Fibroblast of skin of left quadriceps (primary cell): ENCODE measurements at places on chromosomes 6 and 20.

DNA sequence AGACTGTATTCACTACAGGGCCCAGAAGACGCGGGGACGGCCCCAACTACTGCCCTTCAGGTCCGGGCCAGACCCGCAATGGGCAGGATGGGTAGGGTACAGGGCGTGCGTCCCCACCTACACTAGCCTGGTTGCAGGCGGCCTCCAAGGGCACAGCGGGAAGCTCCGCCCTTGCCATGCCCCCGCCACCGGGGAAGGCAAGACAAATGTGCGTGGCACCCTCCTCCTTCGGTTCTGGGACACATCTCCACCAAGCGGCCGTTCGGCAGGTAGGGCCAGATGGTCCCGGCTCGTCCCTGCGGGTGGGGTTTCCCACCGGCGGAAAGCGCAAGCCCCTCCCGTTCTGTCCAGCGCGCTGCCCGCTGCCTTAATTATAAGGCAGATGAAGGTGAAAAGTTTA, 5.6 kb downstream of the NXT1 start:
- no peak for DNase-seq

- DNase-seq: no peak
These were observed 7.7 kb downstream of the PSMB1 start for GRCh38 chr6:170545405-170545804.

DNA sequence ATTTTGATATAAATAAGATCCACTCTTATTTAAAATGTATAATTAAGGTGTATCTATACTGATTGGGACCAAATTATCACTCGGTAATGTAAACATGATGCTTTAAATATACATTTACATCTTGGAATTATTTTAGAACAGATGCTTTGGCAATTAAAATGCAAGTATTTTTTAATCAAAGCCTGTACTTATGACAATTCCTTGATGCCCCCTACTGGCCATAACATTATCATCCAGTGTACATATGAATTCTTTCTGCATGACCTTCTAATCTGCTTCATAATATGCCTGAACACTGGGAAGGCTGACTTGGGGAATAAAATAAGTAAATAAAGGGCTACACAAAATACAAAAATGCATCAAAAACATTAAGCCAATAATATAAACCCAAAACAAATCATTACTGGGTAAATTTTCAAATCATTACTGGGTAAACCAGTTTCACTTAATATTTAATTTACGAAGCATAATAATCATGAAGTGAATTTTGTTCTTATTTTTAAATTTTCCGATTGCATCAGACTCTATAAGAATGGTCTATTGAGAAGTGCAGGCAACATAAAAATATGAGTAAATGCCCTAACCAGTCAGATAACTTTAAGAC, 65.1 kb downstream of the CGA start:
- DNase-seq: peak; percentile 16

DNA sequence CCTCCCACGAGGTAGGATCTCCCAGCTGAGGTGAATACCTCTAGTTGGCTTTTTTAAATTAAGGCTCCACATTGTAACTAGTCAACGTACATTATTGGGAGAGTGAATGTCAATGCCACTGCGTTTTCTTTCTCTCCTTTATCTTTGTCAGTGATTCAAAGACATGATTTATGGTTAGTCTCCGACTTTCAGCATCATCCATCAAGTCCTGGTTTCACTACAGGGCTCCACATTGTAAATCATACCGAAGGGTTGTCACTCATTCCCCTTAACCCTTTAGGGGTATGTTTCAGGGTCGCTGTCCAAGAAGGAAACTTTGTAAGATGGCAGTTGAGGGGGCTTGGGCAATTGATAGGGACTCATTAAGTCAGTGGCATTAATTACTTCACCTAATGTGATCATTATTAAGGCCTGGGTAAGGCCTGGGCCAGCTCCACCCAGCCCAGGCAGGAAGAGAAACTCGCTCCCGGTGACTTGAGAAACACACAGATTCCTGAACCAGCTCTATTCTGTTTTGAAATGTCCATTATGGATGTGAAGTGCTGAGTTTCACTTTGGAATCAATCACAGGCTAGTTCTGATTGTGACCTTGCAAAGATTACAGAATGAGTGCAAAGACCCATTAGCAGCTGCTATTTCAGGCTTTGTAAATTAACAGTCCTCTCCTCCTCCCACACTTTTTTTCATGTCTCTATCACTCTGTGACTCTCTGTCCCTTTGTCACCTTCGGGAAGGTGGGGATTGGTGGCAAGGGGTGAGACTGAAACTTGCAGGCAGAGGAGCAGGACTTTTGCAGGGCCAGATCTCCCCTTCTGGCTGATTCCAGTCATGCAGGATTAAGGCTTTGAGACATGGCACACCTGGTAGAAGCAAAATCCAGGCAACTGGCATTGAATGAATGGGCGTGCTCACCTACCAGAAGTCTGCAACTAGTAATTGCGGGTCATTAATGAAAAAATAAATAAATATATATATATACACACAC, 222.4 kb downstream of the TSHZ2 start:
- no peak for DNase-seq

DNA sequence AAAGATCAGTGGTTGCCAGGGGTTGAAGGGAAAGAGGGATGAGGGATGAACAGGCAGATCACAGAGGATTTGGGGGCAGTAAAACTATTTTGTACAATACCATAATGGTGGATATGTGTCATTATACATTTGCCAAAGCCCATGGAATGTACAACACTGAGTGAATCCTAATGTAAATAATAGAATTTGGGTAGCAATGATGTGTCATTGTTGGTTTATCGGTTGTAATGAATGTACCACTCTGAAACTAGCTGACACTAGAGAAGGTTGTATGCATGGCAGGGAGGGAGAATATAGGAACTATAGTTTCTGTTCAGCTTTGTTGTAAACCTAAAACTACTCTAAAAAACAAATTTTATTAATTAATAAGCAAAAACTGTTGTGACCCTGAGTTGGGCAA, 17.8 kb upstream of the ASF1A start:
- DNase-seq: no peak

- peak; percentile 8 for DNase-seq
These were observed 10.8 kb upstream of the TAAR1 start for GRCh38 chr6:132669690-132670291.

- DNase-seq: no peak
These were observed 11.0 kb upstream of the HDGFL1 start for GRCh38 chr6:22558288-22558882.

GRCh38 chr6:7230956-7231713, 81.9 kb downstream of the SSR1 start:
- no peak for DNase-seq

DNA sequence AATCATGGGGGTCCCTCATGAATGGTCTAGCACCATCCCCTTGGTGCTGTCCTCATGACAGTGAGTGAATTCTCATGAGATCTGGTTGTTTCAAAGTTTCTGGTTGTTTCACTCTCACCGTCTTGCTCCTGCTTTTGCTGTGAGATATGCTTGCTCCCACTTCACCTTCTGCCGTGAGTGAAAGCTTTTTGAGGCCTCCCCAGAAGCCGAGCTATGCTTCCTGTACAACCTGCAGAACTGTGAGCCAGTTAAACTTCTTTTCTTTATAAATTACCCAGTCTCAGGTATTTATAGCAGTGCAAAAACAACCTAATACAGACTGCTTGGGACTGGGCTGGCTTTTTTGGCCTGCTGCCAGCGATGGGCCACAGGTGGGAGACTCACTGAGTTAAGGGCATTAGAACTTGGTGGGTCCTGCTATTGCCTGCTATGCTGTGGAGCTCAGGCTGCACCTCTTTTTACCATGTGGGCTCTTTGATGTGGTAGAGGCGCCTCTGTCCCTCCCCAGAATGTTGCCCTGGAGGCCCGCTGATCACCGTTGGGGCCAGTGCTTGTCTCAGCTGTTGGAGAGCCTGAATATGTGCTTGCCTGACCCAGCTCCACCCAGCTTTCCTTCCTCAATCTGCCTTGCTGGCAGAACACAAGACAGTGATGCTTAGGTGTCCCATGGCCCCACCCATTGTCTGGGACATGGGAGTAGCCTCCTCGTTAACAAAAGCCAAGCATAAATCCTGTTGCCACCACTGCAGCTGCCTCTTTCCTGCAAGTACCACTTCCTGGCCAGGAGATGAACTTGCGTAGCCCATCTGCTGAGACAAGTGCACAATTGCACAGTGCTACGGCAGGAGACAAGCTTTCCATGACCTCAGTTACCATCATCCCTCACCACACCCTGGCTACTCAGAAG, 47.1 kb downstream of the IGF2R start:
- no peak for DNase-seq

DNA sequence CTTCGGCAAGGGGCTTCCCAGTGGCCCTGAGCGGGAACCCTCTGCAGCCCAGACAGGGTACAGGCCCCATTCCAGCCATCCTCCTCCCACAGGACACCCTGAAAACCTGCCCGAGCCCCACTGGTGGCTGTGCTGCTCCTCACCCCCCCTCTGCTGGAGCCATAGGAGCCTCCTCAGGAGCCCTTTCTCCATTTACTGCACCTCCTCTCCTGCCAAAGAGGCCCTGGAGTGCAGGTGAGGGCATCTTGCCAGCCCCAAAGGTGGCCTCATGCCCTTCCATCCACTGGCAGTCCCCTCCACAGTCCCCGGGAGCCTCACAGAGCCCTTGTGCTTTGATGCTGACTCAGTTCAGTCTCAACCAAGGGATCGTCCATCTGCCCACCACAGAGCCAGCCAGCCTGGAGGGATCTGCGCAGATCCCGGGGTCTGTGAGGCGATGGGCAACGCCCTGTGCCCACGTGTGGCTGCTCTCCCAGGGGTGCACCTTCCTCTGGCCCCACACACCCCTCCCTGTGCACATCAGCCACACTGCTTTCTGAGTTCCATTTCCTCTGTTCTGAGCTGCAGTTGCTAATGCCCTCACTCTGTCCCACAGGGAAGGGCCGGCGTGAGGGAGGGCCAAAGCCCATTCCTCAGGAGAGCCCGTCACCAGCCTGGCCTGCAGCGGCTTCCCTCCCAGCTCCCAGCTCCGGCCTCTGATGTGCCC, 228.5 kb downstream of the DLL1 start:
- no peak for DNase-seq

GRCh38 chr6:6393069-6393529, 72.6 kb upstream of the F13A1 start:
- DNase-seq: no peak

DNA sequence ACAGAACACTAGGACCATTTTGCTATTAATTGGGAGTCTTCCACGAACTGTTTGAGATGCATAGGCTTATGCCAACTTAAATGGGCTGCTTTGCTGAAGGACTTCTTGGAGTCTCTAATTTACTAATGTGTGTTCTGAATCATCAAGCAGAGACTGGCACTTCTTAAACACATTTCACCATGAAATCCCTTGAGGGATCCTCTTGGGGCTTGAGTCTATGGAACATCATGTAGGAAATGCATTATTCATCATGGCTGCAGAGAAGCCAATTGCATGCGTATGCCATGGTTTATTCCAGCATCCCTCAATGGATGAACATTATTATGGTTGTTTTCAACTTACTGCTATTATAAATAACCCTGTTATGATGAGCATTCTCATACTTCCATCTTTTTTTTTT, 73.4 kb downstream of the FGD2 start:
- DNase-seq: no peak

DNA sequence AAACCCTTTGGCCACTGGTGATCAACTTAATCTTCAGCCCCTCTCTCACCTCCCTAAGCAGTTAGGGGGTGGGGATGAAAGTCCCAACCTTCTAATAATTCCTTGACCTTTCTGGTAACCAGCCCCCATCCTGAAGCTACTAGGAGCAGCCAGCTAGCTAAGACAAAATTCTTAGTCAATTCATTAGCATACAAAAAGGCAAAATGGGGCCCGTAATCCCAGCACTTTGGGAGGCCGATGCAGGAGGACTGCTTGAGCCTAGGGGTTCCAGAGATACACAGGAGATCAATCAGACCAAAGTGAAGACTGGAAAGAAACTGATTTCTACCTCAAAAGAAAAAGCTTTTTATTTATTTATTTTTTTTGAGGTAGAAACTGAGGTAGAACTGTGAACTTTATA, 1.8 kb downstream of the ASCC3 start:
- DNase-seq: no peak

DNA sequence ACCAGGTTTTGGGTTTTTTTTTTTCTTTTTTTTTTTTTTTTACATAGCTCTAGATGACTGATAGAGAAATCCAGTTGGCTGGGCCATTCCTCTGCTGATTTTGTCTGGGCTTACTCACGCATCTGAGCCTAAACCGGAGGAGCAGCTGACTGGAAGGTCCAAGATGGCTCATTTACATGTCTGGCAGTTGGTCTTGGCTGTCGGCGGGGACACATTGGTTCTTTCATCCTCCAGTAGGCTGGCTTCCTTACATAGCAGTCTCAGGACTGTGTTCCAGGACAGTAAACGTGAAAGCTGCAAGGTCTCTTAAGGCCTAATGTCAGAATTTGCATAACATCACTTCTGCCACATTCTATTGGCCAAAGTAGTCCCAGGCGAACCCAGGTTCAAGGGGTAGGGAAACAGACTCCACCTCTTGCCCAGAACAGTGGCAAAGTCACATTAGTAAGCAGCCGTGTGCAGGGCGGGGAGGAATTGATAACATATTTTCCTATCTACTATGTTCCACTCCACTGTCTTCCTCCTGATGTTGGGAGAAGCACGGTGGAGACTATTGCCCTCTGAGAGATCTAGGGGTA, 87.0 kb downstream of the CDH22 start:
- no peak for DNase-seq

- DNase-seq: no peak
These were observed 298.6 kb downstream of the CLIC5 start for GRCh38 chr6:45717027-45717426.

DNA sequence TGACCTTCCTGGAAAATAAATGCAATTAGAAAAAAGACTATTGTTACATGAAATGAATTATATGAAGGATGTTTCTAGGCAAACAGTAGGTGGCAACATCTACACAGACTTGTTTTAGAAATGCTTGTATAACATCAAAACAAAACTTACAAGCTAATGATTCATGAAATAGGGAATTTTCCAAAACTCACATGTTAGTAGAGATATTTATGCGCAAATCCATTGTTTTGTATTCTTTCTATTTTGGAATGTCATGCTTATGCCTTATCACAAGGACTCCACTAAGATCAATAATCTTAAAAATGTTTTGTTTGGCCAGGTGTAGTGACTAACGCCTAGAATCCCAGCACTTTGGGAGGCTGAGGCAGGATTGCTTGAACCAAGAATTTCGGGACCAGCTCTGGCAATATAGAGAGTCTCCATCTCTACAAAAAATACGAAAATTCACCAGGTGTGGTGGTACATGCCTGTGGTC, 32.3 kb upstream of the LGSN start:
- DNase-seq: peak; percentile 27

GRCh38 chr6:109867009-109867969, 110.8 kb upstream of the GPR6 start:
- no peak for DNase-seq

GRCh38 chr6:108029226-108029921, 45.2 kb downstream of the OSTM1 start:
- no peak for DNase-seq
